Hindlimb muscle (tissue), 1 donor: ENCODE measurements at places on chromosomes 13 and 19.

GRCh38 chr19:8320564-8321066, 560 bp downstream of the NDUFA7 start:
- no peak for DNase-seq

DNA sequence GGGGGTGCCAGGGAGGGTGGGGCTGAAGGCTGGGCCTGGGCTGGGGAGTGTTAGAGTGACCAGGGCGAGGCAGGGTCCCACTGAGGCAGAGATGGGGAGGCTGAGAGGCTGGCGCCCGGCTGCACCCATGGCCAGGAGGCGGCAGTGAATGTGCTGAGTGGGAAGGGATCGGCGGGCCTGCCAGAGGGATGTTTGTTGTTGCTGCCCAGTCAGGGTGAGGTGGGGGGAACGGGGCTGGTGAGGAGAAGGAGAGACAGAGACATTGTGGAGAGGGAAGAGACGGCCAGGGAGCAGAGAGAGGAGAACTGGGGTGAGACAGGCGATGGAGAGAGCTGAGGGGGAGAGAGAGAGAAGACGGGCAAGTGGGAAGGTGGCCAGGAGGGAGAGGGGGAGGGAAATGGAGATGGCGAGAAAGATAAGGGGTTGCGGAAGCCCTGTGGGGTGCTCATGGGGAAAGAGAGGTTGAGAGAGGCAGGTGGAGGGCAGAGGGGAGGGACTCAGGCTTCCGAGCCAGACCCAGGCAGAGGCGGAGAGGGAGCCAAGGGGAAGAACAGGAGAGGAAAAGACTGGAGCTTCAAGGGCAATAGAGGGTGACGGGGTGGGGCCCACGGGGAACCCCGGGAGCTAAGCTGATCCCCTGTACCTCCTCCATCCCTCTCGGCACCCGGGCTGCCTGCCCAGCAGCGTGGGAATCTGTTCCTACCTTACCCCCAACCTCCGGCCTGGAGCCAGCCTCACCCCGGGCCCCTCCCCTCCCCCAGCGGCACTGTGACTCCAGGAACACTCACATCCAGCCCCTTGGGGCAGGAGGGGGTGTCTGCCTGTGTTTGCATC, 690 bp upstream of the B3GNT8 start:
- DNase-seq: no peak

GRCh38 chr19:18437491-18438330, at the start of gene ISYNA1:
Gene ISYNA1, minus strand, starts transcription at chr19:18438133. Its CDS starts 154 bp downstream, at chr19:18437979.
- no peak for DNase-seq

GRCh38 chr19:2089727-2090053, 6.4 kb downstream of the MOB3A start:
- DNase-seq: no peak

DNA sequence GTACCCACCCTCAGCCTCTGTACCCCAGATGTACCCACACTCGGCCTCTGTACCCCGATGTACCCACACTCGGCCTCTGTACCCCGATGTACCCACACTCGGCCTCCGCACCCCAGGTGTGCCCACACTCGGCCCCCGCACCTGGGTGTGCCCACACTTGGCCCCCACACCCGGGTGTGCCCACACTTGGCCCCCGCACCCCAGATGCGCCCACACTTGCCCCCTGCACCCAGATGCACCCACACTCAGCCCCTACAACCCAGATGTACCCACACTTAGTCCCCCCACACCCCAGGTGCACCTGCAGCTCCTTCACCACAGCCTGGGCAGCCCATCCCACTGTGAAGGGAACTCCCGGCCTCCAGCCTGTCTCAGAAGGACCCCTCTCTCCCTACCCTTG, 69.7 kb downstream of the PEX11G start:
- no peak for DNase-seq

- no peak for DNase-seq
These were observed 388.3 kb downstream of the COG6 start for GRCh38 chr13:40043764-40044163.

GRCh38 chr13:78606471-78607408, 3.4 kb upstream of the POU4F1 start:
- no peak for DNase-seq

DNA sequence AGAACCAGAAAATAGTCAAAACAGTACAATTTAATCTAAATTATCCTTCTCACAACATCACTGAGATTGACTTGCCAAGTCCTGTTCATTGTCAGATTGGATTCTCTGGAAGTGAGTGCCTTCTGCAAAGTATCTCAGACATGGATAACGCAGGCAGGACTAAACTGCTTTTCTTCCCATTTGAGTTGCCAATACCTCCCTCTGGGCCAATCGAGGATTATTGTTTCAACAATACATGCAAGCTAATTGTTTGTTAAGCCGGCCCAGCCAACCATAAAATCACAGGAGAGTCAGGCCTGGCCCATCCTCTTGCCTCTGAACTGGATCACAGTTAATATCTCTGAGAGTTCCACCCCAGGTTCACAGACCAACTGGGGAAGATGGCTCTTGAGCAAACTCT, 240.0 kb downstream of the ENOX1 start:
- DNase-seq: no peak

- no peak for DNase-seq
These were observed 108.9 kb downstream of the DNAJC15 start for GRCh38 chr13:43132257-43132656.

- no peak for DNase-seq
These were observed 333.2 kb downstream of the MYO16 start for GRCh38 chr13:108962654-108963053.

- no peak for DNase-seq
These were observed 7.2 kb downstream of the UHRF1 start for GRCh38 chr19:4916292-4917082.

DNA sequence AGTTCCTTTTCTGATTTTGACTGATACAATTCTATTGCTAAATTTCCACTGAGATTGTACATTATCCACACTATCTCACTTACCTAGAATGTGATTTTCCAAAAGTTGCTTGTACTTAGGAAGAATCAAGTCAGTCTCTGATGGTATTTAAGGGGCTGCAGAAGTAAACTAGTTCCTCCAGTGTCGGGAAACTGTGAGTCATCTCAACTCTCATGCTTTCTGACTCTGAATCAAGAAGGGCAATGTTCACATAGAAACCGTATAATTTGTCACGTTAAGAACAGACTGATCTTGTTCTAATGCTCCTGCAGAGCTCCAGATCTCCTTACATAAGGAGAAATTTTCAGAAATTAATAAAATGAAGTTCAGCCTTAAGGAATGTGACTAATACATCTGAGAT, 369.3 kb downstream of the KLF5 start:
- no peak for DNase-seq

- no peak for DNase-seq
These were observed 218.8 kb downstream of the FGF9 start for GRCh38 chr13:21889651-21890050.

DNA sequence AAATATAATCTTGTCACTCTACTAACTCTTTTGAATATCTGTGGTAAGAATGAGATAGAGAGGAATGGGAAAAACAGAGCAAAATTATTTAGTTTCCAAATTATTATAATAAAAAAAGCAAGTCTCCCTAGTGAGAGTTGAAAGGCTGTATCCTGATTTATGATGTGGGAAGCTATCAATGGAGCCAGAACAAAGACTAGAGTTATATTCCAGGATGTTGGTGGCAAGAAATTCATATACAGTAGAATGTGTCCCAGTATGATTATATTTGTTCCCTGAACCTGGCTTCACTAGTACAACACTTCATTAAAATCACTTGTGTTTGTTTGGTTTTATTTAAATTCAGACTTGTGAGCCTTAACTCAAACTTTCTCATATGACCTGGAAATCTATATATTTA, 630.3 kb downstream of the GPC5 start:
- DNase-seq: no peak

DNA sequence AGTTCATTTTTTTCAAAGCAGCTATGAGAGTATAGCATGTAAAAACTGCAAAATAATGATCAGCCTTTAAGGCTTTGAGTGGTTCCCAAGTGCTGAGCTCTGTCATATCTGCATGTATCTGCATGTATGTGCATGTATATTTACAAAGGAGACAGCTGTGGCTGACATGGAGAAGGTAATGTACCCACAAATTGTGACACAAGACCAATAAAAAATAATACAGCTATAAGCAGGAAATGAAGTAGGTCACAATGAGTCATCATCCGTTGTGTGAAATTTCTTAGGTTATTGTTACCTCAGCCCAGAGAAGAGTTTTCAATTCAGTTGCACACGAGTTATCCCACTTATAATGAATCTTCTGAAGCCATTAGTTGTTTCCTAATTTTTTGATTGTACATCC, 60.9 kb upstream of the MED4 start:
- DNase-seq: no peak

DNA sequence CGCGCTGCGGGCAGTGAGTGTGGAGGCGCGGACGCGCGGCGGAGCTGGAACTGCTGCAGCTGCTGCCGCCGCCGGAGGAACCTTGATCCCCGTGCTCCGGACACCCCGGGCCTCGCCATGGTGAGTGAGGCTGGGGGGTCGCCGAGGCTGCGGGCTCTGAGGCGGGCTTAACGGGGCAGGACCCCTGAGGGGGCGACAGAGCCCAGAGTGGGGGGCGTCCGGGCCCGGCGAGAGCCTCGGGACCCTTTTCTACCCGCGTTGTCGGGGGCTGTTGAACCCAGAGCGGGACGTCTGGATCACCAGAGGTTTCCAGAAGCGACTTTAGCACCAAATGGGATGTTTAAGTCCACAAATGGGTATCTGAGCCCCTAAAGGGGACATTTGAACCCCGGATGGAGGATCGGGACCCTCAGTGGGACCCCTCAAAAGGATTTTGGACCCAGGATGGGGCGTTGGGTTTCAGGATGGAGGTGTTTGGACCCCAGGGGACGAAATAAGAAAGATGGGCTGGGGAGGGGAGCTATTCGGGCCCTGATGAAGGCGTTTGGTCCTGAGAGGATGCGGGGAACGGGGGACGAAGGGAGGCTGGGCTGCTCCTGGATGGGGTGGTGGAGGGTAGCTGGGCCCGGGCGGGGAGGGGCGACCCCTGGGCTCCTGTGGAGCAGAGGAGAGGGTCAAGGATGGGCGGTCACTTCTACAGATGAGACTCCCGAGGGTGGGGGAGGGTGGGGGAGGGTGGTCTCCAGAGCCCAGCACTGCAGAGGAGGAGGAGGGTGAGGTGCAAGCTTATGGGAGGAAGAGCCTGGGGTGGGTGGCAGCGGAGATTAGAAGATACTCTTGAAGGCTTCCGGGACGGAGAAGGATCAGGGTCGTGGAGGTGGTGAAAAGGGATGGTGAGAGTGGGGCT, at the start of gene CALM3:
TSS of gene CALM3 (plus strand) at position 13 of the 907 bp plus-strand sequence. CDS start at position 118, 105 bp downstream.
- no peak for DNase-seq

DNA sequence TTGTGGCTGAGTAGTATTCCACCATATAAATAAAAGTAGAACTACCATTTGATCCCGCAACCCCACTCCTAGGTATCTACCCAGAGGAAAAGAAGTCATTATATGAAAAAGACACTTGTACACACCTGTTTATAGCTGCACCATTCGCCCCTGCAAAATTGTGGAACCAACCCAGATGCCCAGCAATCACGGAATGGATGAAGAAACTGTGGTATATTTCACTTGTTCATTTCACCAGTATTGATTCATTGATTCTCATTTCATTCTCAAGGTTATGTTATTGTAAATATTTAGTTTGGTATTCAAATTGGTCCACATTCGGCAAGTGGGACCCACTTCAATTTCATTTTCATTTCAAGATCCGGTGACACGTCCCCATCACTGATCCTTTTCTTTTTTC, 8.2 kb upstream of the RFPL4A start:
- DNase-seq: no peak

DNA sequence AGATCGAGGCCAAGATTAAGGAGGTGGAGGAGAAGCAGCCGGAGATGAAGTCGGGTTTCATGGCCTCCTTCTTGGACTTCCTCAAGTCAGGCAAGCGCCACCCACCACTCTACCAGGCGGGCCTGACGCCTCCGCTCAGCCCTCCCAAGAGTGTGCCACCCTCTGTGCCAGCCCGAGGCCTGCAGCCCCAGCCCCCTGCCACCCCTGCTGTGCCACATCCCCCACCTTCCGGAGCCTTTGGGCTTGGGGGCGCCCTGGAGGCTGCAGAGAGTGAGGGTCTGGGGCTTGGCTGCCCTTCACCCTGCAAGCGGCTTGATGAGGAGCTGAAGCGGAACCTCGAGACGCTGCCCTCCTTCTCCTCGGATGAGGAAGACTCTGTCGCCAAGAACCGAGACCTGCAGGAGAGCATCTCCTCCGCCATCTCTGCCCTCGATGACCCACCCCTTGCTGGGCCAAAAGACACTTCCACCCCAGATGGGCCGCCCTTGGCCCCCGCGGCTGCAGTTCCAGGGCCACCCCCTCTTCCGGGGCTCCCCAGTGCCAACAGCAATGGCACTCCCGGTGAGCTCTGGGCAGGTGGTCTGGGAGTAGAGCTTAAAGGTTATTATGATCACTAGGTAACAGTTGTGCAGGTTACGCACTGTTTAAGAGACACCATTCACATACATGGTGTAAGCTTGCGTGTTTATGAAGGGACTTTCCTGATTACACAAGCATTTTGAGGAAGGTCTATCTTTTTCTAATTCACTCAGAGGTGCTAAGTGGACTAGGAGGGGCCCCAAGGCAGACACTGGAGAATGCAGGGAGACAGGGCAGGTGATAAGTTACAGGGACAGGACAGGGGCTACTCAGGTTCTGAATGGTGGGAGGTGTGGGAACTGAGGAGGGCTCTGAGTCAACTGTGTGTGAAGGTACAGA, 8.7 kb downstream of the PRR12 start:
- DNase-seq: no peak

GRCh38 chr13:97912139-97912535, 41.3 kb upstream of the IPO5 start:
- no peak for DNase-seq

DNA sequence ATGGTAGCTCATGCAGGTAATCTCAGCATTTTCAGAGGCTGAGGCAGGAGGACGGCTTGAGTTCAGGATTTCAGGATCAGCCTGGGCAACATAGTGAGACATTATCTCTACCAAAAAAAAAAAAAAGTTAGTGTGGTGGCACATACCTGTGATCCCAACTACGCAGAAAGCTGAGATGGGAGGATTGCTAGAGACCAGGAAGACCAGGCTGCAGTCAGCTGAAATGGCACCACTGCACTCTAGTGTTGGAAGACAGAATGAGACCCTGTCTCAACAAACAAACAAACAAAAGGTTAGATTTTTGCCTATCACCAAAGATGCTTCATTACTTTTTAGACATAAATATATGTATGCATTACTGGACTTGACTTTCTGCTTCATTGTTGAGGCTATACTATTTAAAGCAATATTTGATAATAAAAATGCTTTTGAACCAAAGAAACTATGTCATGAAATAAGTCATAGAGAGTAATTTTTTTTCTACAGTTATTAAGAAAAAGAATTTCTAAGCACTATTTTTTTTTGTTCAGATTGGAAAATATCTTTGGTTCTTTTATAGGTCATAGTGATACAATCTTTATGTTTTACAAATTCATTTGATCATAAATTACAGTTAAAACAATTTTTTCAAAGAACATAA, 1180.1 kb upstream of the ATXN8OS start:
- DNase-seq: peak; percentile 0

GRCh38 chr19:18800636-18801035, 9.5 kb upstream of the COMP start:
- no peak for DNase-seq

- DNase-seq: no peak
These were observed 24.8 kb upstream of the NAXD start for GRCh38 chr13:110590577-110590976.

- no peak for DNase-seq
These were observed 1450.7 kb upstream of the SPRY2 start for GRCh38 chr13:81791641-81792040.
